Keratinocyte (primary cell): ENCODE measurements at places on chromosomes 6 and 20.

GRCh38 chr20:59435518-59435917, 135.1 kb downstream of the EDN3 start:
- no peak for DNase-seq

- no peak for DNase-seq
These were observed 173.2 kb downstream of the CDH26 start for GRCh38 chr20:60131375-60131774.

GRCh38 chr6:34986845-34987246, 97.8 kb downstream of the ANKS1A start:
- peak; percentile 15 for DNase-seq

DNA sequence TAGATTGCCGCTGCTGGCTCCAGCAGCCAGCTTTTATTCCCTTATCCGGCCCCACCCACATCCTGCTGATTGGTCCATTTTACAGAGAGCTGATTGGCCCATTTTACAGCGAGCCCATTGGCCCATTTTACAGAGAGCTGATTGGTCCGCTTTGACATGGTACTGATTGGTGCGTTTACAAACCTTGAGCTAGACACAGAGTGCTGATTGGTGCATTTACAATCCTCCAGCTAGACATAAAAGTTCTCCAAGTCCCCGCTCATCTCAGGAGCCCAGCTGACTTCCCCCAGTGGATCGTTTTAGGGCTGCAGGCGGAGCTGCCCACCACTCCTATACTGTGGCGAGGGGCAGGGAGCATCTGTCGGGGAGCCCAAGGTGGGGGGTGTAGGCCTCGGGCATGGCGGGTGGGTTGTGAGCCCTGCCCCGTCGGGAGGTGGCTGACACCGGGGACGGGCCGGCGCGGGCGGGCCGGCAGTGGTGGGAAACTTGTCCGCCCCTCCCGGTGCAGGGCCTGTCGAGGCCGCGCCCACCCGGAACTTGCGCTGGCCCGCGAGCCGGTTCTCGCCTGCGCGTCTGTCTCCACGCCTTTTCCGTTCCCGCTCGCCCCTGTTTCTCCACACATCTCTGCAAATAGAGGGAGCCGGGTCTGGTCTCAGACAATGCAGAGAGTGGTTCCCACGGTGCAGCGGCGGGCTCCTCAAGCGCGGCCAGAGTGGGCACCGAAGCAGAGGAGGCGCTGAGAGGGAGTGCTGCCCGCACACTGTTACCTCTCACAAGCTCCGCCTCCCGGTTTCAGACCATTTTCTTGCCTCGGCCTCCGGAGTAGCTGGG, 86.1 kb upstream of the STMND1 start:
- DNase-seq: no peak

- no peak for DNase-seq
These were observed 419.9 kb downstream of the BTBD3 start for GRCh38 chr20:12337601-12338000.

- DNase-seq: no peak
These were observed 67.0 kb upstream of the FOXQ1 start for GRCh38 chr6:1244941-1245340.

DNA sequence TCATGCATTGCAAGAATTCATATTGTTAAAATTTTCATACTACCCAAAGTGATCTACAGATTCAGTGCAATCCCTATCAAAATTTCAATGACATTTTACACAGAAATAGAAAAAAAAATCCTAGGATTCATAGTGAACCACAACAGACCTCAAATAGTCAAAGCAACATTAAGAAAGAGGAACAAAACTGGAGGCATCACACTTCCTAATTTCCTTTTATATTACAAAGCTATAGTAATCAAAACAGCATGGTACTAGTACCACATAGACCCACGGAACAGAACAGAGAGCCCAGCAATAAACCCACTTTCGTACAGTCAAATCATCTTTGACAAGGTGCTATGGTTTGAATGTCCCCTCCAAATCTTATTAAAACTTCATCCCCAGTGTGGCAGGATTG, 39.7 kb downstream of the NTSR1 start:
- DNase-seq: no peak

DNA sequence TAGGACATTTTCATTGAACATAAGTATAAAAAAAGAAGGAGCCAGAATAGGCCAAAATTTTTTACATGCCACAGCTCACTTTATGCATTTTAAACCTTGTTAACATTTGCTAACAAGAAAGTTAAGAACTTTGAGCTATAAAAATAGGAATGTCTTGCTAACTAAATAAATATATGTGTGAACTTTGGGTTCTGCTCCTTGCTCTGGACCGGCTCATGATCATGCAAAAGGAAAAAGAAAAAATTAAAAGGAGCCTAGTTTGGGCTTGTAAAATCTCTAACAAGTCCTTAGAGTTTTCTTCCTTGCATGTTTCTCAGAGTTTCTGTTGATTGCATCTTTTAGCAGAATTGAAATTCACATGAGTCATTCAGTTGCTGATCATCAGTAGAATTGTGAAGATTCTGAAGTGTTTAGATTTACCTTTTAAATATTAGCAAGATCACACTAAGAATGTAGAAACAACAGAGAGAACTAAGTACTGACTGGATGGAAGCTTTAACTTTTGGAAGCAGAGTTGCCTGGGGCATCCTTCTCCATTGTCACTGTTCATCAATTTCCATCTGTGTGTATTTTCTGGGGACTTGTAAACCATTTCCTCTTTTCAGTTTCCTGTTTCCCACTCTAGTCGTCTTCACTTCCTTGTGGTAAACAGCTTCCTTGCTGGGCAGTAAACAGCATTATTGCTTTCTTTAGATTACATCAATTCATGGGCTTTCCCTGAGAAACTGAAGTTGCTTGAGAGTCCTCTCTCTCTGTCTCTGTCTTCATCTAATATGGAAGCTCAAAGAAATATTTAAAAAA, 458.4 kb upstream of the BTBD3 start:
- DNase-seq: no peak

DNA sequence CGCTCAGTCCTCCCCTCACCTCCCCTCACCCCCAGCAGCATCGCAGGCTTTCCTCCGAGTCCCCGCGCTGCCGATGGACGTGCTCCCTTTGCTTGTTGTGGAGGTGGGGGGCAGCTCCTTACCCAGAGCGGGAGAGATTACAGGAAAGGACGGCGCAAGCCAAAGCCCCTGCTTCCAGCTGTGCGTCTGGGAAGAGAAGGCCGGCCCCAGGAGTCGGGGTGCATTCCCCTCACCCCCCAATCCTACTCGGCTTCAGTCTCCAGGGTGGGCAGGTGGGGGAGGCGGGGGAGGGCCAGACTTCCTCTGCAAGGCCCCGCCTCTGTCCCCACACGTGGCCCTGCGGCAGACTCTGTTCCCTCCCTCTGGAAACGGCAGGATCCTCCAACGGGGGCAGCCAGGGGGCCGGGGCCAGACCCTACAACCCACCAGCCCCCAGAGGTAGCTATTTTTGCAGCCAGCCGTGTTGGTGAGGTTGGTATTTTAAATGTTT, 43.6 kb downstream of the NTSR1 start:
- no peak for DNase-seq

DNA sequence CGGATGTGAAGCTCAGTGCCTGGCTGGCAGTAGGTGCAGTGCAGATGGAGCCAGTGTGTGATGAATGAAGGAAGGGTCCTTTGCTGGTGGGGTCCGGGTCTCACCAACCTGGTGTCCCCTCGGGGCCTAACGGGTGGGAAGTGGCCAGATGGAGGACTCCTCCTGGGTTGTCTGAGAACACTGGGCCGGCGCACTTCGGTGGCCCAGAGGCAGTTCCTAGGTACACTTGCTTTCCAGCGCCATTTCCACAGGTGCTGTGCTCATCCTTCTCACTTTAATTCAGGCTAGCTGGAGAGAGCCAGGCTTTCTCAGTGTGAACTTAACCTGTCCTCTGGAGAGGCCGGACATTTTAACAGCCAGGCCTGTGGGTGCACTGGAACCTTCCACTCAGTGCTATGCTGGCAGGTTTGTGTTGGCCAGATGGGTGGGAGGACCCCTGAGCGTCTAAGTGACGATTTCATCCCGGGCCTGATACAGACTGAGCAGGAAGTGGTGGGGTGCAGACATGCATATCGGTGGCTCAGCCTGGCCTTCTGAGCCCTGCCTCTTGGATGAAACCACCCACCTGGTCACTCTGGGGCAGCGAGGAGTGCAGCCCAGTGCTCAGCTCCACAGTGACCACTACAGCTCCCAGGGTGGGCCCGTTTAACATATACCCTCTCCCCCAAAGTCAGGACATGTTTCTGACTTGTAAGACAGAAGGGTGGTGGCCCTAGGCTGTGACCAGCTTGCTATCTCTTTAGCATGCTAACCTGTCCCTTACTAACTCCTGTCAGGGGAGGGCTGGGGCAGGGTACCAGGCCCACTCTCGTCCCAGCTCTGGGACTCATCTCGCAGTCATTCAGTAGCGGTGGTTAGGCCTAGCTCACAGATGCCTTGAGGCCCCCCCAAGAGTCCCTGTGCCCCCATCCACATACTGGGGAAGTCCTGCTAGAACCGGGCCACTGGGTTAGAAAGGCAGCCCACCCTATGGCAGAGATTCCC, 8.2 kb upstream of the PYGB start:
- DNase-seq: no peak

GRCh38 chr6:87860902-87861301, 158.9 kb upstream of the AKIRIN2 start:
- no peak for DNase-seq

GRCh38 chr20:1915725-1916124, 20.5 kb downstream of the SIRPA start:
- no peak for DNase-seq

- no peak for DNase-seq
These were observed 199.7 kb upstream of the SIM1 start for GRCh38 chr6:100664274-100665040.

DNA sequence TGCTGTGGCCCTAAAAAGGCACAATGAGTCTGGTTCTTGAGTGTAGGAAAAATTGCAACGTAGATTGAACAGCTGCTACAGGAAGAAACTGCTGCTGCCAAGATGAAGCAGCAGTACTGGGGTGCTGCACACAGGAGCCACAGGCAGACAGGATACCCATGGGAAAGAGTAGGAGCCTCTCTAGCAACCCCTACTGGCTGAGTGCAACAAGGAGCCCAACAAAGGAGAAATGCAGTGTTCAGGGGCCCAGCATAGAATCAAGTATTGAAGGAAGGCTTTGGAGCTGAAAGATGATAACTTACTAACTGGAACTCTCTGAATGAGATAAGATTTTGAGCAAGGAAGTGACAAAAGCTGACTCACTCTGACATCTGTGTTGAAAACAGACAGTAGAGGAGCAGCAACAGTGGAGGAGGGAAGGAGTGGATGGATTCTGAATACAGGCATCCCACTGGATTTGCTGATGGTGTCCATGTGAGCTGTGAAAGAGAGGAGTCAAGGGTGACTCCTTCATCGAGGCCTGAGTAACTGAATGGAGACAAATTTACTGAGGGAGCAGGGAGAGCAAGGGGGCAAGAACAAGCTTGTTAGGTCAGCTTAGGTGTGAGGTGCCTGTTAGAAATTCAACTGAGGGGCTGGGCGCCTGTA, 534.7 kb upstream of the JARID2 start:
- DNase-seq: peak; percentile 81

- DNase-seq: no peak
These were observed 43.8 kb downstream of the PKIB start for GRCh38 chr6:122654012-122654411.

DNA sequence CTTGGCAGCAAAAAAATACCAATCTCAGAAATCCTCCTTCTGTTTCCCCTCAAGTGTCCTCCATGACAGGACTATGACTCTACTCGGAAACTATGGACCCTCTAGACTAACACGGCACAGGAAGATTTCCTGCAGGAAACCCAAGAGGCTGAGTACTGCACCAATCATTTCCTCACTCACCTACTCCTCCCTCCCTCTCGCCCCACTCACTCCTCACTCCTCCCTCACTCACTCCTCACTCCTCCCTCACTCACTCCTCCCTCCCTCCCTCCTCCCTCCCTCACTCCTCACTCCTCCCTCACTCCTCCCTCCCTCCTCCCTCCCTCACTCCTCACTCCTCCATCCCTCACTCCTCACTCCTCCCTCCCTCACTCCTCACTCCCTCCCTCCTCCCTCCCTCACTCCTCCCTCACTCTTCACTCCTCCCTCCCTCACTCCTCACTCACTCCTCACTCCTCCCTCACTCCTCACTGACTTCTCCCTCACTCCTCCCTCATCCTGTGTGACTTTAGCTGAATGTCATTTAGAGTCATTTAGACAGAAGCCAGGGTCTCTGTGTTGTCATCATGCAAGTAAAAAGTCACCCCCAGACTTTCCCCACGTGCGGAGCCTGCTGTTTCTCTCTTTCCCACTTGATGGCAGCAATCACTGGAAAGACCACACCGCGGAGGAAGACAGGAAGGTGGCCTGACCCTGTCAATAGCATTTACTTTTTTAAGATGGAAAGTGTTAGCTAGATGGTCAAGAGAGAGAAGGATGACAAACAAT, 226.8 kb upstream of the PDE10A start:
- DNase-seq: no peak

- DNase-seq: no peak
These were observed 733.3 kb upstream of the SLC35B3 start for GRCh38 chr6:9168669-9169068.

GRCh38 chr20:13744352-13744751, 40.4 kb downstream of the ESF1 start:
- no peak for DNase-seq

DNA sequence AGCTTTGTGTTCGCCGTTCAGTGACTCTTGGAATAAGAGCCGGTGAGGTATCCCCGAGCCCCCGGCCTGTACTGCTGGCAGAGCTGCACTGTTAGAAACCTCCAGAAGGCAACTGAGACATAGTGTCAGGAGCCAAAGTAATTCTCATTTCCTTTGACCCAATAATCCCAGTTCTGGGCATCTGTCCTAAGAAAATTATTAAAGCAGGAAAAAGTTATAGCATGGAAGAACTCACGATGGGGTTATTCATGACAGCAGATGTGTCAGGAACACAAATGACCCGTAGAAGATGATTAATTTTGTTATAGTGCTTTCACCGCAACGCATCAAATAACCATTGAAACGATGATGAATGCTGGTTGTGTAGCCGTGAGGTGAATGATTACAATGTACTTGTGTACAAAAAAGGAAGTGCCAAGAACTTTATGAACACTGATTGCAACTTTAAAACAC, 20.3 kb downstream of the CYP21A2 start:
- DNase-seq: no peak

GRCh38 chr20:61380545-61380915, 128.5 kb downstream of the CDH4 start:
- no peak for DNase-seq

DNA sequence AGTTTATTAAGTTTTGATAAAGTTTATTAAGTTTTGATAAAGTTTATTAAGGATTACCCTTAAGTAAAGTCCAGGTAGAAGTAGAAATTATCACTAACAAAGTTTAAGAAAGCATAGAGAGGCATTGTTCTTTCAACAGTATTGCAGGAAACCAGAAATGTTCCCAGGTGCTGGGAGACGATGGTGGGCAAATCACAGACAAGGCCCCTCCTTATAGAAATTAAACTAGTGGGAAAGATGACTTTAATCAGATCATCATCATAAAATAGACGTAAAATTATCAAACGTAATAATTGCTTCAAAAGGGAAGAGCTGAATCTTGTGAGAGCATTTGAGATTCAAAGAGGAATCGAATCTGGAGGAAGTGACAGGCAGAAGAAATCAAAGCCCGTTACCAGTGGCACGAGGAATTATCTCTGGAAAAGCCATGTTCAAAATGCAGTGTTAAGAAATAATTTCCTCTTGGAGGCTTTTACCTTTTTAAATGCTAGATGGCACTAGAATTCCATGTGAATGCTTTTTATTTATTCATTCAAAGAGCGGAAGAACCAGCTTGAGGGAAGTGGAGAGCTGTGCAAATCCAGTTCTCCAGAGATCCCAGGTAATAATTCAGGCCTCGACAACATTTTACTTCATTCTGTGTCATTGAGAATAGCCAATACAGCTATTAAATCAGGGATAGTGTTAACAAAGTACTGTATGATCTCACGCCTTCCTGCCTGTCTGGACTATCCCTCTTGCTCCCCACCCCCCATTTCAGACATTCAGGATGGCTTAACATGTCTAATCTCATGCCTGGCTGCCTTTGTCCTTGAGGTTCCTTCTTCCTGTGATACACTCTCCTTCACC, 1.0 kb upstream of the APMAP start:
- DNase-seq: no peak
